ENCODE measurements at places on chromosomes 7 and 10.

GRCh38 chr7:2787251-2787951 lies 56.7 kb downstream of the GNA12 start:
- DNase-seq = no peak

GRCh38 chr10:107480781-107481180 lies 316.3 kb upstream of the SORCS1 start:
- DNase-seq = no peak

DNA sequence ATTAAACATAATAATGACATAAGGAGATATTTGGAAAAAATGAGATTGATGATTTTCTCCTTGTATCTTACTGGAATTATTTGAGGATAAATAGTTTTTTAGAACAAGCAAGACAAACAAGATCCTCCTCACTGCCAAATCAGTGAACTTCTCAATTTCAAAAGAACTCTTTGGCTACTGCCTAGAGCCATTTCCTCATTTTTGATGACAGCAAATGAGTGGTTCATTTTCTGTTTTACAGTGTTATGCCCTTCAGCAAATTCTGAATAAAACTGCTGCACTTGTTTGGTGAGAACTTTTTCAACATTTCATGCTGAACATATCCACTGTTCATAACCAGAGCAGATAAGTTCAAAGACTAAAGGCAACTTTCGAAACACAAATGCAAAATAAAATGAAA lies 42.5 kb upstream of the AHR start:
- DNase-seq = no peak

DNA sequence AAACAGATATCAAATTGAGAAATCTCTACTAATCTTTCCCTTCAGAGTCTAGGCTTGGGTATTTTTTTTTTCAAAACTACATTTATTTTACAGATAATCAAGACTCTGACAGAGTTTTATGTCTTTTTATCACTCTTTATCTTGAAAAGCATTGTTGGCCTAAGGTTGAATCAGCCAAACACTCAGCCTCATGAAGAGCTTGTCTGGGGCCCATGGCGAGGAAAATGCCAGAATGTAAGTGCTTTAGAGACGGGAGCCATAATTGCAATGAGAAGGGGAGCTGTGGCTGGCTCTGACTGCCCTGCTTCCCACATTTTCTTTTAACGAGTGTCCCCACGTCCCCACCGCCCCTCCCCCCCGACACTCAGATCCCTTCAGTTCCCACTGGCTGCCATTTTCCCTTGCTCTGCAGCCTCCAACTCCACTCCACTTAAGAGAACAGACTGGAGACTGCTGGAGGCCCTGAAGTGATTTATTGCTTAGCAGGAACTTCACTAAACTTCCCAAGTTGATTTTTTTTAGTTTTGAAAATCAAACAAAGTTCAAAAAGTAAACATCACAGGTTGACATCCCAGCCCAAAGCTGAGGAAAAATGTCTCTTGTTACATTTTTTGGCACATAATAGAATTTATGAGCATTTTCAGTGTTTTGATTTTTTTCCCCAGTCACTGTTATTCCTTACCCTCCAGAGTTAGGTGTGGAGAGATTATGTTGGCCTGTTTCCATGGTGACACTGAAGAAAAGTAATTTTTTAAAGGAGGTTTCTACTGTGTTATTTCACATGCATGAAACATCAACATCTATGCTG lies 637.5 kb upstream of the GALNT17 start:
- DNase-seq = no peak

- DNase-seq = no peak
Measured at GRCh38 chr10:31693491-31693890, 235.1 kb downstream of the ARHGAP12 start.

GRCh38 chr10:61211468-61211867 lies 241.7 kb downstream of the TMEM26 start:
- no peak for DNase-seq

DNA sequence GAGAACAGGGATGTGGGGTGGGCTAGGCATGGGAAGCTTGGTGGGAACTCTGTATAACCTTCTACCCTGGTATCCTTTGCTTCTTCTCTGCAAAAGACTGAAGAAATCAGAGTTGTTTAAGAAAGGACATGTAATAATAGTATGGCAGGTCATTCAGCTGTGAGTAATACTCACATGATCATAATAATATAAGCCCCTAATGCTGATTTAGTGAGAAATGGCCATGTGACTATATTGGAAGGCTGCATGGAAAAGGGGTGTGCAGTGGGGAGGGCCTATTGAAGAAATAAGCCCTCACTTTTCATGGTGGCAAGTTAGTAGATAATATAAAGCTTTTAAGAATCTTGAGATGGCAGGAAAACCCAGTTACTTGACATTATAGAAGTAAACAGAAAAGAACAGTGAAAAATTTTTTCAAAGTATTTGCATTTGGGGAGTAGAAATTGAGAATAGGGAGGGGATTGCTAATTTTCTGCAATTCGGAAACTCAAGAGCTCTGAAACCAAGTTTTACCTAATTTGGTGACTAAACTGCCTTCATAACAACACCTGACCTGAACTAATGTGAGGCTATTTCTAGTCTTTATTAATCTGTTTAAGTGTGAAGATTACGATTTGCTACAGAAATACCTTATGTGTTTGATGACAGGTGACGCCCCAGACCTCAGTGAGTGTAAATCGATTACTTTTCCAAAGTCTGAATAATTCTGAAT lies 44.4 kb downstream of the ATXN7L1 start:
- DNase-seq = no peak

DNA sequence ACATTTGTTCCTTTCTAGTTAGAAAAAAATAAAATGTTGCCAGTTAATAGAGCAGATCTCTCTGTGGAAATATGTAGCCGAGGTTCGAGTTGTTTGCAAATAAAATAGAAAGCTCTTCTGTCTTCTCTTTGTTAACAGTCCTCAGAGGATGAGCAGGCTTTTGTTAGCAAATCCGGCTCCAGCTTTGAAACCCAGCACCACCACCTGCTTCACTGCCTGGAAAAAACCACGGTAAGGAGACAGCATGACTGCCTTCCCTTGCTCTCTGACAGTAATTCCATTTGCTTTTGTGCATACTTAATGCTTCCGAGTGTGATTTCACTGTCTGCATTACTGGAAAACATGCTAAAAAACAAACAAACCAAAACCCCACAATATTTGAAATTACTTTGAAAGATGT lies 115.6 kb downstream of the TSPAN12 start:
- DNase-seq = no peak

DNA sequence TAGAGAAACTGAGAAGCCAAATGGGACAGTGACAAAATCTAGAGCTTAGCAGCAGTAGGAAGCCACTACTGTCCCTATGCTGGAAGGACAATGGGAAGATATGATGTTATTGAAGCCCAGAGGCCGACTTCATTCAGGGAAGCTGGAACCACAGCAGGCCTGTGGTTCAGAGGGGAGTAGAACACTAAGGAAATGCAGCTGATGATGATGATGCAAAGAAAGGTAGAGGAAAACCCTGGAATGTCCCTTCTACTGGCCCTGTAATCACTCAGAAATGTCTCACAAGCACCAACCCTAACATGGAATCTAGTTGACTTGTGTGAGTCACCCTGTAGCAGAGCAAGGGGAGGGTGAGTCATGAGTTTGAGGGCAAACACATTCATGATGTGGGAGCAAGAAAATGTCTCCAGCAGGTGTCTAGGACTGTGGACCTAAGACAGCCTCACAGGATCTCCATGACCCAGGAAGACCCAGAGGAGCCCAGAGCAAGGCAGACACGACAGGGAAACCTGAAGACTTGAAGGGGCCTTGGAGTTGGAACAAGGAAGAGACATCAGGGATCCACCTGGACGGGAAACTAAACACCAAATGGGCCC lies 37.0 kb upstream of the LRRC17 start:
- DNase-seq = no peak

- no peak for DNase-seq
Measured at GRCh38 chr7:157389951-157390730, 53.3 kb downstream of the DNAJB6 start.

DNA sequence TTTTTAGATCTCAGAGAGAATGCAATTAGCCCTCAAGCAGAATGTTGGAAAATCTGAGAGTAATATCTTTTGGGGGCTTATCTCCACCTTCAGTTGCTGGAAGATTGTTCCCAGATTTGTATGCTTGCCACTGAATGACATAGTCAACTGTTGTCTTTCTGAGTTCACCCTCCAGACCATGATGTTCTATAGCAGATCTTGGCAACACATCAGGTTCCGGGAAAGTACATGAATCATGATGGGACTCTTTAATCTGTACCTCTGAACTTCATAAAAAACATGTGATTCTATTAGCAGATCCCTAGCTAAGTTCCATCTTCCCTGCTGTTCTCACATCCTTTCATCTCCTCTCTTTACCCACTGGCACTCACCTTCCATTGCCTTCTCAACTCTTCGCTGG lies 68.9 kb downstream of the PLCE1 start:
- no peak for DNase-seq

DNA sequence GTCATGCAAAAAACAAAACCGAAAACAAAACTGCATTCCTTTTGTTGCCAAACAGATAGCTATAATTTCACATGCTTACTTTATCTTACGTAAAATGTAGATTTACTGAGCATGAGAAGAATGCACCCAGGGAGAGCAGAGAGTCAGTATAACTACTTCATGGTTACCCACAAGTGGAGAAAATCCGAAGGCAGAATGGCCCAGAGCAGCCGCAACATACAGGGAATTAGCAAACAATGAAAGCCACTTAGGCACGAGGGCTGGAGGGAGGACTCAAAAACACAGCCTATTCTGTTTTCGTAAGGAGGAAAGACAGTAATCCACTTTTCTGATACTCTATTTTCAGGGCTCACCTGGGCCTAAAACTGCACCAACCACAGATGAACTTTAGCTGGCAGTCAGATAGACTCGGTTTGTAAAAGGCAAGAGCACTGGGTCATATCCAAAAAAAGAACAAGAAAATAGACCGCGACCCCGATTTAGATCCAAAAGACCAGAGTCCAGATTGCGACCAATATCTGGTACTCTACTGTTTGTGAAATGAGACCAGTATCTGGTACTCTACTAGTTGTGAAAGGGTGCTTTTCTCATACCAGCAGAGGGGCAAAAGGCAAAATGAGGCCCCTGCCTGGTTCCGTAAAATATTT lies 1.3 kb downstream of the ITPRIP start:
- no peak for DNase-seq

- no peak for DNase-seq
Measured at GRCh38 chr10:86100581-86101061, 266.0 kb downstream of the GRID1 start.

DNA sequence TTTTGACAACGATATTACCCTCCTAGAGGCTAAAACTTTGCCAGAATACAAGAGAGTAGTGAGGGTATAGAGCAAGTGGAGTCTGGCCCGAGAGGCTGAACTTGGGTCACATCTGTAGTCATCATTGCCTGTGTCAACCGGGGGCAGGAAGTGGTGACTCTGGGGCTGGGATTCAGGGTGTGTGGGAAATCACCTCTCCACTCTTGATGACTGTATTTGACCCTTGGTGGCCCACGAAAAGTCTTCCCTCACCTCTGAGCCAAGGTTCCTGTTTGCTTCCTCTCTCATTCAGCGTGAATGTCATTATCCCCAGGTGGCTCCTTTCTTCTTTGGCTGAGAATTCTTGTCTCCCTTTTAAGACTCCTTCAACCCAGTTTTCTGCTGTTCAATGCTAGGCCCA lies 240.4 kb downstream of the ABCA13 start:
- no peak for DNase-seq
